GM13977 (cell line): ENCODE measurements at places on chromosomes 5 and 9.
A peak's percentile ranks its signal among the peaks of the same experiment; 100 is the strongest.

DNA sequence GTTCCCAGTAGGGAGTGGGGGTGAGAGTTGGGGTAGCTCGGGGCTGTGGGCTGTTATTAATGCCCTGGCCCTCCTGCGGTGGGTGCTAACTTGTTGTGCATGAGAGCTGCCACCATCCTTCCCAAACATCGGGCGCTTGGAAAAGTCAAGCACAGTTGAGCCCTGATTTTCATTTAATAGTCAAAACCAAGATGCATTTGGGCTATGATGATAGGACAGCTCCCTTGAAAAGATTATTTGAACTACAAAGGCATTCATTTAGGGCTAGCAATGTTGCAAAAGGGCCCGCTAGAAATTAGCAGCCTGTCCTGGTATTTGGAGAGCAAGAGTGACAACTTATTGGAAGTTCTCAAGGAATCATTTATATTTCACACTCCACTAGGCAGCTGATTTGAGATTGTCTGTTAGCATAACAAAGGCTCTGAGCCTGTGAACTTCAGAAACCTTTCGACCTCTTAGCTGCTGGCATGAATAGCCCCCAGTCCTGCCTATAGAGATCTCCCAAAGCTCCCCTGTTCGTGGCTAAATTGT is 128.2 kb upstream of the TMEM161B start:
- no peak for DNase-seq

DNA sequence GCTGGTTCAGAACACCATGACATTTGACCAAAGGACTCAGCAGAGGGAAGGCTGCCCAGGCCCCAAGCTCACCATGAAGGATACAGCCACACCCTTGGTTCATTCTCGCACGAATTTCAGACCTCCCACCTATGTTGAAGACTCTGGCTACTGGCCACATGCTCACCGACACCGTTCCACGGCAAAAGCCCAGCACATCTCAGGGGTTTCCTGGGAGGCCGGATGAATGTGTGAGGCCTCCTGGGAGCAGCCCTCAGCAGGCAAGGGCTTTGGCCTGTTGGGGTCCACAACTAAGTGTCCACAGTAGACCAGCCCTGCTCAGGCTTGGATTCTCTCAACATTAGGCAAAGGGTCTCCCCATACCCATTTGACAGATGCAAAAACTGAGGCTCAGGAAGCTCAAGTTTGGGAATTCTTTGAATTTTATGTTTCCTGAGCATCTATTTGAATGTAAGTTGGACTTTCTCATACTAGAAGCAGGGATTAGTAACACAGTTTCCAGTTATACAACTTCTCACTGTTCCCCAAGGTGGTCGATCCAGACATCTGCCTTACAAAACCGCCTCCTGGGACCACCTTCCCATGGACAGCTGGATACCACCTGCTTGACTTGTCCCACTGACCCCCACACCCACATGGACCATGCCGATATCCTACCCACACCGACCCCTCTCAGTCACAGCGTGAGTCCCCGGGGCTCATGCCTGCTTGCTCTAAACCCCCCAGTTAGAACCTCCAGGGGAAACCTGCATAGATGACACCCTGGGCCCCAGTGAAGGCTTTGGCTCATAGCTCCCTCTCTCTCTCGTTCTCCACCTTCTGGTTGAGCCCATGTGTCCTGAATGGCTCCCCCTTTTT is 27.9 kb downstream of the CCT5 start:
- no peak for DNase-seq

DNA sequence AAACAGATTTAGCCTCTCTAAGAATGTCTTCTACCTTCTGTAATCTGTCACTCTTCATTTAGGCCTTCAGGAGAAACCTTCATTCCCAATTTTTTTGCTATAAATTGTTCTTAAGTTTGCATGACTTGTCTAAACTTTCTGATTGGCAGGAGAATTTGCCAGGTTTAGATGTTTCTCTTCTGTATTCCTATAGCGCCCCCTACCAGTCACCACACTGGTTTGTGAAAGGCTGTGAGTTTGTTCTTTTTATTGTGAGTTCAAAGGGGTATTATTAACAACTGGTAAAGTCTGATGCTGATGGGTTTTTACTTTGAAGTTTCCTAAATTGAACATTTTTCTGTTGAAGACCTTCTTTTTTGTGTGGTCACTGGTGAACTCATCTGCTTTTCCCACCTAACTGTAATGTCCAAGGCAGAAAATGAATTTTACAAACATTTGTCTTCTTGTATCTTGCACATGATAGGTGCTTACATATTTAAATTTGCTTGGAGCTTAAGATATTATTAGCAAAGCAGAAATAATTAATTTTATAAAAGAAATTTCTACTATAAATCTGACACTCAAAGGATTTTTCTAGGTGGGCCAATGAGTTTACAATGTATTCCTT is 18.4 kb upstream of the F2RL2 start:
- peak; percentile 39 for DNase-seq

GRCh38 chr5:143170977-143171376 is 232.5 kb downstream of the NR3C1 start:
- no peak for DNase-seq

- peak; percentile 35 for DNase-seq
These were observed 7.0 kb downstream of the PDLIM7 start for GRCh38 chr5:177490311-177490991.

DNA sequence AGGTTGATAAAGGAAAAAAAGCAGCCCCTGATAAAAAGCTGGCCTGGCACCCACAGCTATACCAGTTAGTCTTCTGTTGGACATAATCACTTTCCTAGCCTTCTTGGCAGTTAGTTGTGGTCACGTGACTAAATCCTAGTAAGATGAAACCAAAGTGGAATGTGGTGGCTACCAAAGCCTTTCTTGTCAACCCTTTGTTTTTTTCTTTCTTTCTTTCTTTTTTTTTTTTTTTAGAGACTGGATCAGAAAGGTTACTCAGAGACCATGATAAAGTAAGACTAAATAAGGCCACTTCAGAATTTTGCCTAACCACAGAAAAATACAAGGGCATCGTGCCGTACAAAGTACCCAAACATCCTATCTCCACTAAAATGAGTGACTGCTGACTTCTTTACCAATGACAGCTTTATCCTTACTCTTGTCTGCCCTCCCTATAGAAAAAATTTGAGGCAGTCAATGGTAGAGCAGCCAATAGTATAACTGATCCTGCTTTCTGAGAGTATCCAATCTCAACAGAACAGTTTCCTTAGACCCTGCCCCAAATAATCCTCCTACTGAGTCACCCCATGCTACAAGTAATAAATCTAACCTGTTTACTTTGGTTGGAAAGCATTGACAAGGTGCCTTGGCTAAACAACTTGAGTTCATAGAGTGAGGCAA is 14.2 kb upstream of the KIF27 start:
- no peak for DNase-seq

GRCh38 chr5:76399268-76399667 is 3.8 kb upstream of the IQGAP2 start:
- DNase-seq: no peak

GRCh38 chr9:96219026-96219899 is 82.7 kb downstream of the HSD17B3 start:
- DNase-seq: peak; percentile 62
